GM23248 (cell line): ENCODE measurements at places on chromosomes 3 and 15.

- peak; percentile 88 for DNase-seq
Observed at GRCh38 chr3:194091141-194091540, 44.8 kb upstream of the HES1 start.

- DNase-seq = no peak
Observed at GRCh38 chr3:187473778-187474406, 105.7 kb downstream of the RTP4 start.

DNA sequence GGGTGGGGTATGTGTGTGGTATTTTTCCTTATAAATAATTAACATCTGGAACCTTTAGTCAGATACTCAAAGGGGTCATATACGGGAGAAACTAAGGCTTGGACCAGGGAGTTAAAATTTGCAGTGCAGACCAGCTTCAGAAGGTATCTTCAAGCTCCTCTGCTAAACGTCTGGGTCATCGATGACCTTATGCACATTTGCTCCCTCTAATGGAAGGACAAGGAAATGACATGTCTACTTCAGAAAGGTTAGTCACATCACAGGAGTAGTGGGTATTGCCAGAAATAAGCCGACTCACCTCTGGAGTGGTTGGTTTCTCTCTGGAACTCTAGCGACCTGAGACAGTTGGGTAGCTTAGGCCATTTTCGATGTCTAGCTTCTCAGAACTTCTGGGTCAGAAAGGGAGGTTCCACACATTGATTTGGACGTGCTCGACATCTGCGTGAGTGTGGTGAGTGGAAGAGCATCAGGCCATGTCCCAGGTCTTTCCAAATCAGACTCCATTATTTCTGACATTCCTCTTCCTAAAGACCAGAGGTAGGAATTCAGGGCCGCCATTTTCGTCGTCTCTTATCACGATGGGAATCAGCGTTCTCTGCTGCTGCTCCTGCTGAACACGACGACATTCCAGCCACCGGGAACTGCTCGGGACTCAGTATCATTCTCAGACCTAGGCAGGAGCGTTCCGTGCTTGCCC, 31.8 kb upstream of the RASA2 start:
- DNase-seq = peak; percentile 92

GRCh38 chr3:42149975-42150374, 58.8 kb downstream of the TRAK1 start:
- DNase-seq = no peak

- DNase-seq = no peak
Observed at GRCh38 chr3:126308394-126309125, 48.6 kb downstream of the KLF15 start.

- DNase-seq = no peak
Observed at GRCh38 chr3:32885283-32885901, 66.1 kb upstream of the CCR4 start.

DNA sequence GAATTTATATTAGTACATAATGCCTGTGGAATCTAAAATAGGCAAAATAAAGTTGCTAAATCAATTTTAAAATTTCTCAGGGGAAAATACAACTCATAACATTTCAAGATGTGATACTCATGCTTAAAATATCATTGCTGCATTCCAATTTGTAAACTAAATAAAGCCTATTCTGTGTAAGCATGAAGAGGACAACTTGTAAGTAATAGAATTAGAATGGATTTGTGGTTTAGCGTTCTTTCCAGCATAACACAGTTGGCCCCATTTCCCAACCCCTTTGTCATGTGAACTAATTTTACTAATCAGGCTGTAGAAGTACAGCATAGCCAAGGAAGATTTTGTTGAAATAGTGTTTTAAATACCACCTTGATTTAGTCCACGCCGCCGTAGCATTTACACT, 437.2 kb downstream of the SI start:
- DNase-seq = peak; percentile 71

DNA sequence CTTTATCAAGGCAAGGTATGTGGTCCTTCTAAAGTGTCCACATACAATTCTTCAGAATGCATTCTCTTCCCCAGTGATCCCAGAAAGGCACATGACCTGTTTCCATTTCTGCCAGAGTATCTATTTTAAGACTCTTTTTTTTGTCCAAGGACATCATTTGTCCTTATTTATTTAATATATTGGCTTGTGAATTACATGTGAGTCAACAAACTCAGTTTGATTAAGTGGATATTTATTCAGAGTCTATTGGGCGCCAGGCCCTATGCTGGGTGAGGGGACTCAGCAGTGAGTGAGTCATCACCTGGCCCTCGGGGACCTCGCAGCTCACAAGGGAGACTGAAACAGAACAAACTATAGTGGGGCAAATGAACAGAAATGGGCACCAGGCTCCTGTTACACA, 136.8 kb downstream of the SNRK start:
- peak; percentile 29 for DNase-seq

- DNase-seq = peak; percentile 76
Observed at GRCh38 chr15:62068810-62069167, 2.0 kb downstream of the C2CD4A start.

DNA sequence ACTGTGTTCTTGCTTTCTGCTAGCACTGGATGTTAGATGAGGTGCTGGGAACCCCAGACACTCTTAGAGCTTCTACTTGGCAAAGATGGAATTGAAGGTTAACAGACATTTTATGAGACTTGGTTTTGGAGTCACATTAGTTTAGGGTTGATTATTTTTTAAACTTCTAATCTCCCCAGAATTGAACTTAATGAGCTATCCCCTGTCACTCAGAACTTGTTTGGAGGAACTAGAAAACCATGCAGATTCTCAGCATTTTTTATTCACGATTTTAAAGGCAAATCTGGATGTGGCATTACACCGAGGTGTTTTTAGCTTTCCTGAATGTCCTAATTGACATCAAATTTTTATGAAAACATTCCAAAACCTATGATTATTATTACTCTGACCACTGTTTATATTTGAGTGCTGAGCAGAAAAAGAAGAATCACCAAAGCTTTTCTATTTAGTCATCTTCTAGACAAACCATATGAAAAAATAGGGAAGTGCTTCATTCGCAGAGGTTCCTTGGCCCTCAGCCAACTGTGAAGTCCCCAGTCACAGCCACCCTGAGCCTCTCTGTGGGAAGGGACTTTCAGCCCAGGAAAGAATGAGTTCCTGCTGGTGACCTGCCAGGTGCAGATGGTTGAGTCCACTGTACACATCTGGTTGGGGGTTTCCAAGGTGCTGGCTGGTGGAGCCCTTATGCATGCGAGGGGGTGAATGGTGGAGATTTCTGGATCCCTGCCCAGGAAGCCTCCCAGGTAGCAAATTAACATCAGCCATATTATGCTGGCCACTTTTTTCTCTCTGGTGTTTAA, 196.0 kb upstream of the TOPAZ1 start:
- no peak for DNase-seq
